DMS79 treated with DMSO at 0.1 percent for 48 hours (cell line): ENCODE measurements at places on chromosomes 2 and 18.

GRCh38 chr2:240930096-240930630, 24.0 kb downstream of the CROCC2 start:
- no peak for DNase-seq

DNA sequence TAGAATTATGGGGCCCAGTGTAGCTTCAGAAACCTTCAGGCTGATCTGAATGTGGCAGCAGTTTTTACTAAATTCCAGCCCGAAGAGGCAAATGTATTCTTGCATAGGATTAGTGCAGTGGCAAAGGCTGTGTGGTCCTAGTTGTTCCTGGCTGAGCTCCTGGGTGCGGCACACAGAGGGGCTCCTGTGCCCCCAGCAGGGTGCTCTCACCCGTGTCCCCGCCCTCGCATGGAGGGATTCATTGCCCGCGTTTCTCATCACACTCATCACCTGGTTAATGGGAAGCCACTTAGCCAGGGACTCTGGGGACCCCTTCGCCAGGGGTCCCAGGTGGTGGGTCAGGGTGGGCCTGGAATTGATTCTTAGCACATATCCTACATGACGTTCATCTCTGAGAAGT, 3.9 kb downstream of the KCNG2 start:
- DNase-seq: no peak

DNA sequence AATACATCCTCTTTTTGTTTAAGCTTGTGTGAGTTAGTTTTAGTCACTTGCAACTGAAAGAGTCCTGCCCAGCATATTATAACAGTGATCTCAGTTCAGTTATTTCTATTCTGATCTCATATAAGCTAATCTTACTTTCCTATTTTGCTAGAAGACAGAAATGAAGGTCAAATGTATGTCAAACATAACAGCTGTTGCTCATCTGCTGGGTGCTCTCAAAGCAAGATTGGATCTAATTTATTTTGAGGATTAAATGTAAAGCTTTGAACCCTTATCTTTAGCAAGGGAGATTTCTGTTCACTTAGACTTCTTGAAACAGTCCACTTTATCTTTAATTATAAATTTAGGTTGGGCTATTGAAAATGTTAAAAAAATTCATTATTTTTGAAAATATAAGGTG, 31.2 kb downstream of the CRYGD start:
- DNase-seq: no peak

DNA sequence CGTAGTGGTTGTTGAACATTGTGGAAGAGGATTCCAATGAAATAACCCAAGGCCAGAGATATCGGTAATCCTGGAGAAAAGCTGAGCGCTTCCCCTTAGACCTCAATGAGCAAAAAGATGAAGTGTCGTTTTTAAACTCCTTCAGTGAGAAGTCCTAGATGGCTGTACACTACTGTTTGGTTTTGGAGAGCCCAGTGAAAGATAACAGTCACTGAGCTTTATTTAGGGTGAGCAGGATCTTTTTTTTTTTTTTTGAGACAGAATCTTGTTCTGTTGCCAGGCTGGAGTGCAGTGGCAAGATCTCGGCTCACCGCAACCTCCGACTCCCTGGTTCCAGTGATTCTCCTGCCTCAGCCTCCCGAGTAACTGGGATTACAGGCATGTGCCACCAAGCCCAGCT, 24.2 kb downstream of the LRRC30 start:
- no peak for DNase-seq

- DNase-seq: peak; percentile 12
These were observed at the start of gene DSG2 for GRCh38 chr18:31497836-31498573. Gene DSG2, plus strand, starts transcription at chr18:31498177. Its CDS starts 75 bp downstream, at chr18:31498252.

- DNase-seq: peak; percentile 90
These were observed at the start of gene MAP3K2 for GRCh38 chr2:127387655-127388422. Gene MAP3K2, minus strand, starts transcription at chr2:127387975. Its CDS starts 44,846 bp downstream, at chr2:127343129.

GRCh38 chr2:118062048-118062447, 26.2 kb upstream of the INSIG2 start:
- DNase-seq: no peak

- peak; percentile 12 for DNase-seq
These were observed 60.9 kb downstream of the SOWAHC start for GRCh38 chr2:109674894-109675534.

- DNase-seq: peak; percentile 70
These were observed 3.2 kb downstream of the NRP2 start for GRCh38 chr2:205685314-205686055.

GRCh38 chr2:218722876-218723785, 12.5 kb downstream of the TTLL4 start:
- no peak for DNase-seq

GRCh38 chr2:42118754-42119569, 50.2 kb upstream of the EML4 start:
- no peak for DNase-seq

GRCh38 chr2:73822276-73822675, 6.5 kb upstream of the STAMBP start:
- no peak for DNase-seq

DNA sequence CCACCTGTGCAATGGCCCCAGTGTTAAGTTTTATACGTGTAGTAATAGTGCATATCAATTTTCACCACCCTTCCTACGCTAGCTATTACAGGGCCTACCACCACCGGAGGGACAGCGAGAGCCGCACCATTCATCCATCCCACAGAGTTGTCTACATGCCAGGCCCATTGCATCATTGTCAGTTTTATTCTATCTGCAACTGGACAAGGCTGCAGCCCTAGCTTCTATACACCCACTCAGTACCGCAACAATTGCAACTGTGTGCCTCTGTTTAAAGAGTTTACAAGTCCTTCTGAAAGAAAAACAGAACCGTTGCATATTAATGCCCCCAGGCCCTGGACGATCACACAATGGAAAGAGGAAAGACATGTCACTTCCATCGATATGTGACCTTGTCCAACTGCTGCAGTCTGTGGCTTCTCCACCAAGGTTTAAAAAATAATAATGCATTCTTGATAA, 58.6 kb downstream of the ZEB2 start:
- DNase-seq: no peak

GRCh38 chr18:8238507-8238906, 370.7 kb upstream of the RAB12 start:
- DNase-seq: no peak

DNA sequence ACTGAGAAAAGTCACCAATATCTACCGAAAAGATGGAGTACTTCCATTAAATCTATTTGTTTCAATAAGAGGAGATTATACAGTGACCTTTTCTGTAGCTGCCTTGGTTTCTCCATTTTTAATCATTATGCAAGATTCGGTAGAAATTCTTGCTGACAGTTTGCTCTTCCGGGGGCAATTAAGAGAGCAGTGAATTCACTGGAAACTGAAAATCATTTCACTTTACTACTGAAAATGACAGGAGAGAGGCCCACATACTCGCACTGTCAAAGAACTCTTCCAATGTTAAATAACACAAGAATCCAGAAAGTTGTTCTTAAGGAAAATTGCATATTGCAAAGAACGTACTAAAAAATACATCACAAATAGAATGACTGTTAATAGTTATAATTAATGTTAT, 699.3 kb downstream of the CBLN2 start:
- DNase-seq: no peak

DNA sequence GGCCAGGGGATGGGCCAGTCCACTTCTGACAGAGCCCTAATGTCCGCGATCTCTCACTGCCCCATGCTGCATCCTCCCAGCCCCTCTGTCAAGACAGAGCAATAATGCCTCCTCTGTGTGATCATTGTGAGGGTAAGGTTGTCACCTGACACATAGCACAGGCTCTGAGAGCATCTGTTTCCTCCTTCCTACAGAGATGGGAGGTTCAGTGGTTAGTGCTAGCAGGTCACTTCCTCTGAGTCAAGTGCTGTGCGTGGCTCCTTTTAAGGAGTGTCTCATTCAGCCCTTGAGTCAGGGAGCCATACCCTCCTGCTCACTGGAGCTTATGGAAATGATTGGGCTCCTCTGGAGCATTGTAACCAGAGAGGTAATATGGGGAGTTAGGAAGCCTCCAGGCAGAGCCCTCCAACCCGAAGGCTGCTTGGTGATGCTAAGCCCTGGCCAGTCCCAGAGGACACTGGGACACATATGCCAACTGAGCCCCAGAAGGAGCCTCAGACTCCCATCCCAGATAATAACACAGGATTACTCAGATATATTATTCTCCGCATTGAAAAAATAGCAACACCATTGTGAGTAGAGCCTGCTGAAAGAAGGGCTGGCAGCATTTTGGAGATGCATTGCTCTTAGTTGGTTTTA, 189.0 kb downstream of the GALNT1 start:
- no peak for DNase-seq
